ENCODE measurements at places on chromosomes 4 and X. TPM values are rescaled to one million over a fixed set of nuclear protein-coding genes. Genes with fewer than 3 reads are reported as not detected.

- H3K4me3 ChIP-seq, result no peak overlapping the region
- no peaks in the 10 kb centered on the region for H3K4me1 ChIP-seq
- DNase-seq, result no peak
- no peaks in the 10 kb centered on the region for H3K36me3 ChIP-seq
Measured at GRCh38 chr4:866761-867390, 40.9 kb upstream of the CPLX1 start.

DNA sequence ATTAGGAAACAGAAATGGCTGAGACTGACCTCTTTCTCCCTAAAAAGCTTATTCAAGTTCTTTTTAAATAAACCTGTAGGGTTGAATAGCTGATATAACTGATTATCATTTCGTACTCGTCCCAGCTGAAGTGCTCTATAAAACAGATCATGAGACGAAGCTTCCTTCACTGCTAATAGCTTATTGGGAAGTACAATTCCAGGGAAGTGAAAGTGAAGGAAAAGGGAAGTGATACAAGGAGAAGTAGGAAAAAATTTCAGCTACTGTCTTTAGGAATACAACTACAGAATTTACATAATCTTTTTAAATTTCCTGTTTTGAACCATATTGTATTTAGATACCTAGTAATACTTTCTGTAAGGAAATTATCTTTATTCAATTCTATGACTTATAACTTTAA lies 103.0 kb downstream of the SNCA start:
- no peaks in the 10 kb centered on the region for H3K4me1 ChIP-seq
- H3K27ac ChIP-seq, result no peak overlapping the region
- no peaks in the 10 kb centered on the region for H3K36me3 ChIP-seq
- no peak for DNase-seq

- no peak overlapping the region for H3K4me3 ChIP-seq
- H3K27me3 ChIP-seq, result no peaks in the 10 kb centered on the region
- no peak overlapping the region for H3K27ac ChIP-seq
- peaks cover 26% of the 10 kb centered on the region for H3K4me1 ChIP-seq
- no peak for DNase-seq
Measured at GRCh38 chr4:2259541-2260343, 2.2 kb downstream of the MXD4 start.

DNA sequence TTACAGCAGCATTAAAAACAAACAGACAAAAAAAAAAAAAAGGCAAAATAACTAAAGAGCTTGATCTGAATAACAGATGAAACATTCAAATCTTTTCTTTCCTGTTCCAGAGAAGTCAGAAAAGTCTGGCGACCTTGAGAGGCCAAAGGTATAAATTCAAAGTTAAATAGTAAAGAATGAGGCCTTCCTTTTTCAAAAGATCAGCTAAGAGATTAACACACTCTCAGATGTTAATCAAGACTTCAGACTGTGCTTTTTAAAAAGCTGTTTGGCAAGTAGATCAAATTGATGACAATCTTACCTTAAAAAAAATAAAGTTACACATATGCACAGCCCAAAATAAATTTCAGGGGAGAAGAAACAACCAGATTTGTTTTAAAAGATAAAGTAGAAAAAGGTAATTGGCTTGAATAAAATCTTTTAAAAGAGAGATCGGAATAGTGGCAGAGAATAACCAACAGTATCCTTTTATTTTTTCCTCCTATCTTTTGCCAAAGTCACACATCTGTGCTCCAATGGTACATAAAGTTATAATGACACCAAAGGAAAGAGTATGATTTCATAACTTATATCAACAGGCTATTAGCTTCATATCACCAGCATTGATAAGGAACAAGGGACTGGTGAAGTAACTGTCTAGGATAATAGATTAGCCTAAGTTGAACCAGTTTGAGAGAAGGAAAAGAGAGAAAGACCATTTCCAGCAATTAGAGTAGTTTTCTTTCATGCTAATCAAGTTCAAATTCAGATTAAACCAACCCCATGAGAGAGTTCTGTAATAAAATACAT lies 70.4 kb downstream of the METTL14 start:
- no peak overlapping the region for H3K4me3 ChIP-seq
- no peaks in the 10 kb centered on the region for H3K36me3 ChIP-seq
- no peak for DNase-seq
- H3K4me1 ChIP-seq, result no peaks in the 10 kb centered on the region
- no peak overlapping the region for H3K27ac ChIP-seq

USP17L19 gene
- not detected for total RNA-seq

GRCh38 chrX:115350711-115351381 lies 61.3 kb downstream of the LUZP4 start:
- no peak for DNase-seq
- peaks cover 4% of the 10 kb centered on the region for H3K4me1 ChIP-seq
- no peak overlapping the region for H3K4me3 ChIP-seq
- no peaks in the 10 kb centered on the region for H3K36me3 ChIP-seq
- no peak overlapping the region for H3K27ac ChIP-seq
- H3K27me3 ChIP-seq, result no peaks in the 10 kb centered on the region

SSX7 gene
- total RNA-seq, result not detected

SPARCL1 gene
- not detected for total RNA-seq

DNA sequence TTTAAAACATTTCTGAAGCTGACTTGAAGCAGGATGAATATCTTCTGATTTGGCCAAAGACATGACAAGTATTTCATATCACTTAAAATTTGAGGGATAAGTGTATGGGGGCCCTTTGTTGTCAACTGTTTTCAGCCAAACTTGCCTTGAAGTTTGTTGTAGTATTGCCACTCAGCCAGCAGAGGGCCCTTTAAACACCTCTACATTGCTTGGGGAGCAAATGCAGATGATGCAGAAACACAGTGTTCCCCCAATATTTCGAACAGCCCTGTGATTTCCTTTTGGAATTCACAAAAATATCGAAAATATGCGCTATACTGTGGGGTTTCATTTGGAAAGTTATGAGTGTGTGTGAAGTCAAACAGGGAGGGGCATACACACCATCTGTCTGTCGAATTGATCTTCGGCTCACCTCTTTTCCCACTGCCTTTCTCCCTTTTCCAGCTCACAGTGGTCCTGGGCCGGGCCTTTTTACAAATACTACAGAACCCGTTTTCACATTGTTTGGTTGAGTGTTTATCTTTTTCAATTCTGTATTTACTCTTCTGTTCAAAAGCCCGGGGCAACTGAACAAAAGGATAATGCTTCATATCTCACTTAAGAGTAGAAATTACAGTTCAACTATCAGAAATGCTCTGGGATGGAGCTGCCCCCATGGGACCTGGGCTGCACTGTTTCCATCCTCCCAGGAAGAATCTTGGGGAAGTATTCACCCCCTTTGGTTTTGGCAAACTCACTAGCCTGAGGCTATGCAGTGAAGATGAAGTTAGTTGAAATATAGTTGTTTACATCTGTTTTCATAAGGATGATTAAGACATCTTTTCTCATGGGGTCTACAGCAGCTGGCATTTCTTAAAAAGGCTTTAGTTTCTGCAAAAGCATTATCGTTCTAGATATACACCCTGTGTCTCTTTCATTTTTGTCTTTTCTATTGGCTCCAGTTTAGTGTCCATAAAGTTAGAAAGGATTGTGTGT lies 137.6 kb downstream of the EGF start:
- no peak overlapping the region for H3K4me3 ChIP-seq
- H3K36me3 ChIP-seq, result peaks cover 12% of the 10 kb centered on the region
- H3K27ac ChIP-seq, result no peak overlapping the region
- no peaks in the 10 kb centered on the region for H3K27me3 ChIP-seq
- DNase-seq, result peak; percentile 60

GRCh38 chr4:168859888-168860694 lies 150.0 kb downstream of the CBR4 start:
- H3K27me3 ChIP-seq, result no peaks in the 10 kb centered on the region
- peak; percentile 33 for DNase-seq
- H3K4me3 ChIP-seq, result no peak overlapping the region
- peaks cover 4% of the 10 kb centered on the region for H3K36me3 ChIP-seq
- no peak overlapping the region for H3K27ac ChIP-seq
- H3K4me1 ChIP-seq, result peaks cover 8% of the 10 kb centered on the region

DNA sequence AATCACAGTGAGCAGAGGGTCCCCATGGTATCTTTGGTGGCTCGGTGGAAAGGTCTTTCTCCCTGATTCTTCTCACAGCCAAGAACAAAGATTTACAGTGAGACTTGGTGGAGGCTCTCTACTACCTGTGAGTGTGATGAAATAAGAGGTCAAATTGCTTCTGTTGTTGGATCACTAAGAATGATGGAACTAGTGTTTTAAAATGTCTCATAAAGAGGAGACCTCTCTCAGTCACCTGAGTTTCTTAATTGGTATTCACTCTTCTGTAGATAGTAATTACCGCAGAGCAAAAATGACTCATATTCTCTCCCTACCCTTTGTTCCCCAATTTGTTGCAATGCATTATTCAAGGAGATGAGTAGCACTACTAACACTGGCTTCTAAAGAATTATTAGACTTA lies 100.9 kb upstream of the TBC1D9 start:
- H3K36me3 ChIP-seq, result no peaks in the 10 kb centered on the region
- H3K4me1 ChIP-seq, result no peaks in the 10 kb centered on the region
- H3K4me3 ChIP-seq, result no peak overlapping the region

TCEAL2 gene
- 12.9 TPM for total RNA-seq

DNA sequence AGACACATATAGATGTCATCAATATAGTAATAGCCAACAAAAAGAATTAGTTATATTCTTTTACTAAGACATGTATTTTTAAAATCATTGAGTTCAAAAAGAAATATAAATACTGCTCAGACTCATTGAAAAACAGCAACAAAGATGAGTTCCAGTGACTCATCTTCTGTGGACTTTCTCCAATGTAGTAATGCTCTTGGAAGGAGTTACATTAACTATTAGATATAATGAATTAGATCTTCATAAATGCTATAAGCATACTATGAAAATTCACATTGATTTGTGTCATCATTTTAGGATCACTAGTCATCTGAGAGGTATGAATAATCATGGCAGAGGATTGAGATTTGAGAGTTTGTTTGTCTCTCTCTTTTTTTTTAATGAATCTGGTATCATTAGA lies 547.8 kb upstream of the PCDH7 start:
- no peak overlapping the region for H3K4me3 ChIP-seq
- no peaks in the 10 kb centered on the region for H3K4me1 ChIP-seq
- H3K27me3 ChIP-seq, result no peaks in the 10 kb centered on the region
- DNase-seq, result no peak

DNA sequence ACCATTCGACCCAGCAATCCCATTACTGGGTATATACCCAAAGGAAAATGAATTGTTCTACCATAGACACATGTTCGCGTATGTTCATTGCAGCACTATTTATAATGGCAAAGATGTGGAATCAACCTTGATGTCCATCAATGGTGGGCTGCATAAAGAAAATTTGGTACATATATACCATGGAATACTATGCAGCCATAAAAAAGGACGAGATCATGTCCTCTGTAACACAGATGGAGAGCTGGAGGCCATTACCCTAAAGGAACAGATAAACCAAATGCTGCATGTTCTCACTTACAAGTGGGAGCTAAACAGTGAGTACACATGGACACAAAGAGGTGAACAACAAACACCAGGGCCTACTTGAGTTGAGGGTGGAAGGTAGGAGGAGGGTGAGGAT lies 45.1 kb downstream of the SCML2 start:
- H3K27ac ChIP-seq, result no peak overlapping the region
- DNase-seq, result no peak
- no peaks in the 10 kb centered on the region for H3K4me1 ChIP-seq
- no peaks in the 10 kb centered on the region for H3K27me3 ChIP-seq
- no peak overlapping the region for H3K4me3 ChIP-seq

DNA sequence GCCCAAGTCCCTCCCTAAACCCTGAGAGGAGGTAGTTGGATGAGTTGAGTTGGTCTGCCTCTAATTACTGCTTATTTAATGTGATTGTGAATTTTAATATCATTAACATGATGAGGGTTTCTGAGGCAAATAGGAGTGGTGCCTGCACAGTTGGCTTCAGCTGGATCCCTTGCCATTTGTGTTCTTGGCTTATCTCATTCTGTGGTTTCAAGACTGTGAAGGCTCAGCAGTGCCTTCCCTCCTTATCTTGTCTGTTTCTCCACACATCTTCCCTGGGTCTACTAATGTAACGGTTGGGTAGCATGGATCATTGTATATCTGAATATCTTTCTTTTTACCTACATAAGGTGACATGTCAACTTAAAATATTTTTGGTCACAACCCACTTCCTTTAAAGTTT lies 1.6 kb upstream of the SLC10A4 start:
- H3K4me3 ChIP-seq, result no peak overlapping the region
- peaks cover 58% of the 10 kb centered on the region for H3K27me3 ChIP-seq
- no peaks in the 10 kb centered on the region for H3K36me3 ChIP-seq
- H3K27ac ChIP-seq, result no peak overlapping the region
- no peak for DNase-seq

GRCh38 chr4:55543858-55544257 lies 2.9 kb downstream of the CLOCK start:
- H3K27ac ChIP-seq, result no peak overlapping the region
- H3K4me3 ChIP-seq, result no peak overlapping the region
- H3K36me3 ChIP-seq, result no peaks in the 10 kb centered on the region
- no peaks in the 10 kb centered on the region for H3K27me3 ChIP-seq
- no peak for DNase-seq

PABPC5 gene
- 5.0 TPM for total RNA-seq

GRCh38 chrX:152641996-152642395 lies 4.3 kb downstream of the GABRQ start:
- no peaks in the 10 kb centered on the region for H3K4me1 ChIP-seq
- H3K27ac ChIP-seq, result no peak overlapping the region

SUPT20HL1 gene
- total RNA-seq, result not detected

DNA sequence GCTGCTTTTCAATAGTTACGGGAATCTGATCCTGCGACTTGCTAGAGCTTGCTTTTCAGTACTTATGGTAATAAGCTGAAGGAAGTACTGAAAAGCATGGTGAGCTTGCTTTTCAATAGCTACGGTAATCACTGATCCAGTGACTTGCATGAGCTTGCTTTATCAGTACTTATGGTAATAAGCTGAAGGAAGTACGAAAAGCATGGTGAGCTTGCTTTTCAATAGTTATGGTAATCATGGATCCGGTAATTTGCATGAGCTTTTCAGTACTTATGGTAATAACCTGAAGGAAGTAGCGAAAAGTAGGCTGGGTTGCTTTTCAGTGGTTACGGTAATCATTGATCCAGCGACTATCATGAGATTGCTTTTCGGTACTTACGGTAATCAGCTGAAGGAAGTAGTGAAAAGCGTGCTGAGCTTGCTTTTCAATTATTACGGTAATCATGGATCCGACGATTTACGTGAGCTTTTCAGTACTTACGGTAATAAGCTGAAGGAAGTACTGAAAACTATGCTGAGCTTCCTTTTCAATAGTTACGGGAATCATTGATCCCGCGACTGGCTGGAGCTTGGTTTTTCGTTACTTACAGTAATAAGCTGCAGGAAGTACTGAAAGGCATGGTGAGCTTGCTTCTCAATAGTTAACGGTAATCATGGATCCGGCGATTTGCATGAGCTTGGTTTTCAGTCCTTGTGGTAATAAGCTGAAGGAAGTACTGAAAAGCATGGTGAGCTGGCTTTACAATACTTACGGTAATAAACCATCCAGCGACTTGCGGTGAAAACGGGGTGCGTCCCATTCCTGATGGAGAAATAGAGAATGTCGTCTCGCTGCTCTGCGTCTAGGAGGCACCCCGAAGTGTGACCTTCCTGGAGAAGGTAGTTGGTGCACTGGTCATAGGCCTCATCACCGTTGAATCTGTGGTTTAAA lies 6.5 kb downstream of the CRLF2 start:
- H3K27ac ChIP-seq, result no peak overlapping the region
- H3K36me3 ChIP-seq, result no peaks in the 10 kb centered on the region
- peak; percentile 94 for DNase-seq
- H3K4me3 ChIP-seq, result peak overlapping the region; percentile 71
- H3K27me3 ChIP-seq, result no peaks in the 10 kb centered on the region

GRCh38 chr4:140237616-140238350 lies 83.8 kb upstream of the MAML3 start:
- DNase-seq, result peak; percentile 93
- H3K4me1 ChIP-seq, result peaks cover 47% of the 10 kb centered on the region
- no peaks in the 10 kb centered on the region for H3K36me3 ChIP-seq
- H3K4me3 ChIP-seq, result peak overlapping the region; percentile 33
- H3K27me3 ChIP-seq, result no peaks in the 10 kb centered on the region

Data from neural progenitor cell (in vitro differentiated cells).